Spinal cord (tissue), 10 donors: ENCODE measurements at places on chromosomes 1 and 21. TPM values are rescaled to one million over a fixed set of nuclear protein-coding genes. Genes with fewer than 3 reads are reported as not detected.
A peak's percentile ranks its signal among the peaks of the same experiment; 100 is the strongest.

Gene ASCL5
- 0.17 TPM for total RNA-seq

- H3K36me3 ChIP-seq, result no peaks in the 10 kb centered on the region
- no peaks in the 10 kb centered on the region for H3K27me3 ChIP-seq
- H3K27ac ChIP-seq, result no peak overlapping the region
Measured at GRCh38 chr1:14826172-14826636, 227.7 kb downstream of the KAZN start.

- H3K4me1 ChIP-seq, result no peaks in the 10 kb centered on the region
- H3K36me3 ChIP-seq, result no peaks in the 10 kb centered on the region
Measured at GRCh38 chr1:206935491-206936067, 10.7 kb downstream of the PIGR start.

Gene MMEL1
- total RNA-seq, result 3.9 TPM

- H3K4me1 ChIP-seq, result peaks cover 14% of the 10 kb centered on the region
- DNase-seq, result no peak
- no peaks in the 10 kb centered on the region for H3K36me3 ChIP-seq
- H3K27ac ChIP-seq, result no peak within 1 kb of the TSS
Measured at GRCh38 chr1:13513895-13514546, at the start of gene LRRC38. TSS of gene LRRC38 (minus strand) at chr1:13514003. CDS start at chr1:13513593, 410 bp downstream.

Gene CYP2J2
- 5.0 TPM for total RNA-seq

Gene ATAD3B
- 9.8 TPM for total RNA-seq

DNA sequence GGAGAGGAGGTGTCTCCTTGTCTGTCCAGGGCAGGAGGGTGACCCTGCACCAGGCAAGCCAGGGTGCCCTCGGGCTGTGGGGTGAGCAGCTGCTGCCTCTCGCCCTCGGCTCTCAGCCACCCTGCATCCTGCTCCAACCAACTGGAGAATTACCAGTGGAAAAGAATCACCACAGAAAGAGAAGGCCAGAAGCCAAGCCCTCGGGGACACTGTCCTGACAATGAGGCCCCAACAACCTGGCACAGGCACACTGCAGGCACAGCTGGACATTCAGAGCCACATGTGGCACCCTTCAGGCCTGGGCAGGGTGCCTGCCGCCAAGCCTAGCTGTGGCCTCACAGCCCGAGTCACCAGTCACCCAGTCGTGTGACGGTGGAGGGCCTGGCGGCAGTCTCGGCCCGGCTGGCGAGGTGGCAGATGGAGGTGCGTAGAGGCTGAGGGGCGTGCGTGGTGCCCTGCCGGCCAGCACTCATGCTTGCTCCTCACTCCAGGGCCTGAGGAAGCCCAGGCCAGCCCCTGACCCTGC, 12.0 kb downstream of the MEGF6 start:
- H3K4me3 ChIP-seq, result no peak overlapping the region
- H3K27me3 ChIP-seq, result no peaks in the 10 kb centered on the region
- no peak for DNase-seq
- H3K27ac ChIP-seq, result peak overlapping the region; percentile 40
- peaks cover 64% of the 10 kb centered on the region for H3K4me1 ChIP-seq

- H3K4me1 ChIP-seq, result peaks cover 4% of the 10 kb centered on the region
- H3K4me3 ChIP-seq, result no peak overlapping the region
- DNase-seq, result no peak
- H3K36me3 ChIP-seq, result no peaks in the 10 kb centered on the region
- no peak overlapping the region for H3K27ac ChIP-seq
- H3K27me3 ChIP-seq, result no peaks in the 10 kb centered on the region
Measured at GRCh38 chr1:157539568-157539967, 12.7 kb downstream of the FCRL5 start.

Gene CA6
- not detected for total RNA-seq

- no peak for DNase-seq
- H3K27ac ChIP-seq, result no peak overlapping the region
- no peak overlapping the region for H3K4me3 ChIP-seq
- peaks cover 58% of the 10 kb centered on the region for H3K4me1 ChIP-seq
- no peaks in the 10 kb centered on the region for H3K36me3 ChIP-seq
Measured at GRCh38 chr1:2986549-2987305, 34.5 kb upstream of the ACTRT2 start.

- DNase-seq, result no peak
- no peak overlapping the region for H3K4me3 ChIP-seq
- no peak overlapping the region for H3K27ac ChIP-seq
Measured at GRCh38 chr1:163337631-163338030, 15.9 kb downstream of the NUF2 start.

- H3K27ac ChIP-seq, result no peak overlapping the region
- H3K27me3 ChIP-seq, result no peaks in the 10 kb centered on the region
- no peaks in the 10 kb centered on the region for H3K4me1 ChIP-seq
- no peak overlapping the region for H3K4me3 ChIP-seq
- DNase-seq, result no peak
Measured at GRCh38 chr1:119920104-119920968, 24.0 kb upstream of the ADAM30 start.

DNA sequence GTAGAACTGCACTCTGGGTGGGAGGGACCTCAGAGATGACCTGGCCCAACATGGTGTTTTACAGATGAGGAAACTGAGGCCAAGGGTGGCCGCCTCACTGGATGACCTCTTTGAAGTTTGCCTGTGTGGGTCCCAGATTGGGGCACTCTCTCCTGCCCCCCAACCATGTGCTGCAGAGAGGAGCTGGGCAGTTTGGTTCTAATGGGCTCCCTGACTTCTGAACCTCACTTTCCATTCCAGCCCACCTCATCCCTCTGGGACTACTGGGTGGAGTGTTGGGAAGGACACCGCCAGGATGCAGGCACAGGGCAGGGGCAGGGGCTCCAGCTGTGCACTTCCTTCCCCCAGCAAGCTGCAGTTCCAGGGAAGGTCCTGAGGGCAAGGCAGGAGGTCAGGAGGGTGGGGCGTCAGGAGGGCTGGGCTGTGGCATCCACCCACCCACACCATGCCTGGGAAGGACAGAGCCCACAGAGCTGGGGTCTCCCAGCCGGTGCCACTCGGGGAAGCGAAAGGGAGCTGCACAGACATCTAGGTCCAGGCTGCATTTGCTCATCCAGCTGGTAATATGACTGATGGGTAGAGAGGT, 10.3 kb upstream of the EPS8L3 start:
- no peaks in the 10 kb centered on the region for H3K27me3 ChIP-seq
- no peak overlapping the region for H3K27ac ChIP-seq
- H3K4me1 ChIP-seq, result peaks cover 53% of the 10 kb centered on the region
- no peak overlapping the region for H3K4me3 ChIP-seq
- H3K36me3 ChIP-seq, result no peaks in the 10 kb centered on the region

GRCh38 chr1:230857822-230858221, 10.5 kb downstream of the C1orf198 start:
- no peaks in the 10 kb centered on the region for H3K27me3 ChIP-seq
- no peak overlapping the region for H3K4me3 ChIP-seq
- H3K36me3 ChIP-seq, result peaks cover 22% of the 10 kb centered on the region
- peaks cover 63% of the 10 kb centered on the region for H3K4me1 ChIP-seq
- no peak for DNase-seq

- H3K4me1 ChIP-seq, result no peaks in the 10 kb centered on the region
- H3K27ac ChIP-seq, result no peak overlapping the region
- H3K4me3 ChIP-seq, result no peak overlapping the region
- DNase-seq, result no peak
- no peaks in the 10 kb centered on the region for H3K36me3 ChIP-seq
Measured at GRCh38 chr1:78606274-78606673, 14.0 kb upstream of the IFI44L start.

DNA sequence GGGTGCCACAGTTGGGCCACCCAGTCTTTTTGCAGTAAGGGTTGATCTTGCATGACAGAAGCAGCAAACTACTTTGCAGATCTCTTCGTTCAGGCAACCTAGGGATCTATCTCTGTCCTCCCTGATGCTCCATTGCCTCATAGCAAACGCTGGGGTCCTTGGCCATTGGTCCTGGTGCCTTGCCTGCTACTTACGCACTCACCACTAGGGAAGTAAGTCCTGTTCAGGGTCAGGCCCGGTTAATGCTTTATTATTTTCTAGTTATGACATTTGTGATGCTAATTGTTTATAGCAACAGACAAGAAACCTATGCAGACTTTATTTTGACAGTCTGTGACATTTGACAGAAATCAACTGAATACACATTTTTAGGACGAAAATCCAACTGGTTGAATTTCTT, 326.5 kb upstream of the FMN2 start:
- no peaks in the 10 kb centered on the region for H3K27me3 ChIP-seq
- no peak overlapping the region for H3K4me3 ChIP-seq

- H3K4me3 ChIP-seq, result no peak overlapping the region
- DNase-seq, result no peak
- no peak overlapping the region for H3K27ac ChIP-seq
- H3K4me1 ChIP-seq, result no peaks in the 10 kb centered on the region
- no peaks in the 10 kb centered on the region for H3K27me3 ChIP-seq
- no peaks in the 10 kb centered on the region for H3K36me3 ChIP-seq
Measured at GRCh38 chr1:118210051-118210722, 25.2 kb upstream of the SPAG17 start.

DNA sequence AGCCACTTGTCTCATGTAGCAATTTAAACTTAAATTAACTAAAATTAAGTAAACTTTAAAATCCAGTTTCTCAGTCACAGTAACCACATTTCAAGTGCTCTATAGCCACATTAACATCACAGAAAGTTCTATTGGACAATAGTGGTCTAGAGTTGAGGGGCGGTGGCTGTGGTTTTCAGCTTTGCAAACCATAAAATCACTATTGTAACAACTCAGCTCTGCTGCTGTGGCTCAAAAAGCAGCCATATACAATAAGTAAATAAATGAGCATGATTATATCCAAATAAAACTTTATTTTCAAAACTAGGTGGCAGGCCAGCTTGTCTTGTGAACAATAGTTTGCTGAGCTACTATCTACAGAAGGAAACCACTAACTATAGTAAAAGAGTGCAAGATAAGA, 43.4 kb upstream of the C1orf53 start:
- no peaks in the 10 kb centered on the region for H3K36me3 ChIP-seq
- DNase-seq, result no peak
- H3K27ac ChIP-seq, result no peak overlapping the region
- no peak overlapping the region for H3K4me3 ChIP-seq
- no peaks in the 10 kb centered on the region for H3K27me3 ChIP-seq
- peaks cover 4% of the 10 kb centered on the region for H3K4me1 ChIP-seq

GRCh38 chr1:30104551-30104950, 618.8 kb downstream of the MATN1 start:
- no peaks in the 10 kb centered on the region for H3K36me3 ChIP-seq
- H3K4me3 ChIP-seq, result no peak overlapping the region
- H3K27me3 ChIP-seq, result peaks cover 2% of the 10 kb centered on the region
- peaks cover 15% of the 10 kb centered on the region for H3K4me1 ChIP-seq
- no peak overlapping the region for H3K27ac ChIP-seq
- no peak for DNase-seq

GRCh38 chr1:46285730-46286477, 17.5 kb downstream of the LRRC41 start:
- DNase-seq, result no peak
- peaks cover 65% of the 10 kb centered on the region for H3K36me3 ChIP-seq
- H3K27ac ChIP-seq, result no peak overlapping the region
- no peaks in the 10 kb centered on the region for H3K27me3 ChIP-seq
- no peaks in the 10 kb centered on the region for H3K4me1 ChIP-seq

DNA sequence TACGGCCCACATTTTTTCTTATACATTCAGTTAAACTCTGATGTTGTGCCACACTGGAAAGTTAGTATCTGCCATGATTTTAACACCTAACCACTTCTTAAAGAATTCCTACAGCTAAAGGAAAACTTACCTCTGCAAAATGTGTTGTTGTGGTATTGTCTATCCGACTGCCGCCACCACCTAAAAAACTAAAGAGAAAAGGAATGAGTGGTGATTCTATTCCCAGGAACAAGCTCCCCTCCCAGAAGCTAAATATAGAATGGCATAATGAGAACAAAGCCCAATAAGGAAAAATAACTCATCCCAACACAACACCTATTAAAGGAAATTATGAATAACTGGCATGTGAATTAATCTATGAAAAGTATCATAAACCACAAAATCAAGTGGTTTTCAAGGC, 39.5 kb downstream of the RNF115 start:
- H3K27me3 ChIP-seq, result no peaks in the 10 kb centered on the region
- DNase-seq, result no peak
- H3K4me1 ChIP-seq, result no peaks in the 10 kb centered on the region
- peaks cover 6% of the 10 kb centered on the region for H3K36me3 ChIP-seq

Gene DFFA
- total RNA-seq, result 34.4 TPM

Gene TNFAIP8L2
- total RNA-seq, result 5.5 TPM

GRCh38 chr1:111967067-111967690, 22.3 kb downstream of the KCND3 start:
- peaks cover 21% of the 10 kb centered on the region for H3K4me1 ChIP-seq
- DNase-seq, result no peak
- H3K27me3 ChIP-seq, result peaks cover 2% of the 10 kb centered on the region

- no peak overlapping the region for H3K27ac ChIP-seq
- no peak for DNase-seq
- no peak overlapping the region for H3K4me3 ChIP-seq
- no peaks in the 10 kb centered on the region for H3K4me1 ChIP-seq
- no peaks in the 10 kb centered on the region for H3K36me3 ChIP-seq
Measured at GRCh38 chr1:211833174-211833820, 2.7 kb upstream of the LPGAT1 start.

Gene OR2T11
- total RNA-seq, result not detected

Gene PLA2G2A
- total RNA-seq, result not detected

Gene KRTAP12-1
- not detected for total RNA-seq

Gene C4BPA
- total RNA-seq, result not detected

Gene RIPPLY3
- not detected for total RNA-seq

Gene ETV3L
- 0.10 TPM for total RNA-seq

DNA sequence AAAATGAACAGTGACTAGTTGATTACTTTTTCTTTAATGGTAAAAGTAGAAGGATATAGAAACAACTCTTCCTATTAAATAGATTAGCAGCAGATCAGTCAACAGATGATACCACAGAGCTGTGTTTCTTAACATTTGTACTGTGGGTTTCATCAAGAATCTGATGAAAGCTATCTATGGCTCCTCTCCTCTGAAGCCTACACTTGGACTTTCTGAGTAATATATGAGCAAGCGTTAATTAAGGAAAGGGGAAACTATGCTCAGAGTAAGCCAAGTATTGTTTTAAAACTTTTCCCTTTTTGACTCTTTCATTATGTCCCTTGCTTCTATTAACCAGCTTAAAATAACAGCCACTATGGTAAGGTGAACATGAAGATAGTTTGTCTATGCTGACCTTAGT, 10.8 kb downstream of the ARID4B start:
- H3K36me3 ChIP-seq, result peaks cover 18% of the 10 kb centered on the region
- no peak overlapping the region for H3K4me3 ChIP-seq
- no peak for DNase-seq
- no peak overlapping the region for H3K27ac ChIP-seq
- H3K27me3 ChIP-seq, result no peaks in the 10 kb centered on the region

DNA sequence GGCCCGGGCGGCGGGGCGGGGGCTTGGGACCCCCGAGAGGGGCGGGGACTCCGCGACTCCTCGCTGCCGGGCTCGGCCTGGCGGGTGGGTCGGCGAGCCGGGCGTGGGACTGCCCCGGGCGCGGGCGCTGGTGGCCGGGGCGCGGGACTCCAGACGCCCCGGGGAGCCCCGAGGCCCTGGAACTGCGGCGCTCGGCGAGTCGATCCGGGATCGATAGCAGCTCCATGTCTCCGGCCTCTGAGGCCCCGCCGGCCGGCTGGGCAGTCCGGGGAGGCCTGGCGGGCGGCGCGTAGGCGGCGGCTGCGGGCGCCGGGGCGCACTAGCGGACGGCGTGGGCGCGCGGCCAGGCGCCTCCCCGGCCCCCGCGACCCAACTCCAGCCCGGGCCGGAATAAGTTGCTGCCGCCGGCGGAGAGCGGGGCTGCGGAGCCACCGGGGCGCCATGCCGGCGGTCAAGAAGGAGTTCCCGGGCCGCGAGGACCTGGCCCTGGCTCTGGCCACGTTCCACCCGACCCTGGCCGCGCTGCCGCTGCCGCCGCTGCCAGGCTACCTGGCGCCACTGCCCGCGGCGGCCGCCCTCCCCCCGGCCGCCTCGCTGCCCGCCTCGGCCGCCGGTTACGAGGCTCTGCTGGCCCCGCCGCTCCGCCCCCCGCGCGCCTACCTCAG, 400 bp downstream of the SAMD11 start:
- no peak overlapping the region for H3K27ac ChIP-seq
- H3K4me3 ChIP-seq, result no peak overlapping the region
- no peak for DNase-seq
- peaks cover 63% of the 10 kb centered on the region for H3K27me3 ChIP-seq
